ENCODE measurements at places on chromosomes 16 and 17. TPM values are rescaled to one million over a fixed set of nuclear protein-coding genes. Genes with fewer than 3 reads are reported as not detected.

NOTUM gene
- not detected for total RNA-seq

CLEC3A gene
- total RNA-seq = not detected

SHBG gene
- not detected for total RNA-seq

KRTAP2-2 gene
- not detected for total RNA-seq

WRAP53 gene
- 12.0 TPM for total RNA-seq

Data from natural killer cell (primary cell).